ENCODE measurements at places on chromosomes 16 and 17. TPM values are rescaled to one million over a fixed set of nuclear protein-coding genes. Genes with fewer than 3 reads are reported as not detected.

DNA sequence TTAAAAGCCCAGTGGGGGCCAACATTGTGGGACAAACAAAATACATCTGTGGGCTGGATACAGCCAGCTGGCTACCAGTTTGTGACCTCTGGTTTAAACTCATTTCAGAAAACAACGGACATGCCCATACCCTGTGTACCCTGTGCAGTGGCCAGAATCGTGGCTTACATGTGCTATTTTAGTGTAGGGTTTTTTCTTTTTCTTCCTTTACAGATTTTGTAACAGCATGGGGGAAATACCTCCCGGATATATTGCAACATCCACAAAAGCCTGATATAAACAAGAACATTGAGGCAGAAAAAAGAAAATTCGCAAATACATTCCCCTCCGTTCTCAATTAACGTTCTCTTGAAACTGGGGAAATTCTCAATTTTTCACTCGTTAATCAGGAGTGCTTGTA, 7.3 kb downstream of the HS3ST4 start:
- no peak overlapping the region for H3K27ac ChIP-seq
- H3K36me3 ChIP-seq = no peaks in the 10 kb centered on the region
- no peaks in the 10 kb centered on the region for H3K4me1 ChIP-seq

The IL17C gene
- not detected for total RNA-seq

DNA sequence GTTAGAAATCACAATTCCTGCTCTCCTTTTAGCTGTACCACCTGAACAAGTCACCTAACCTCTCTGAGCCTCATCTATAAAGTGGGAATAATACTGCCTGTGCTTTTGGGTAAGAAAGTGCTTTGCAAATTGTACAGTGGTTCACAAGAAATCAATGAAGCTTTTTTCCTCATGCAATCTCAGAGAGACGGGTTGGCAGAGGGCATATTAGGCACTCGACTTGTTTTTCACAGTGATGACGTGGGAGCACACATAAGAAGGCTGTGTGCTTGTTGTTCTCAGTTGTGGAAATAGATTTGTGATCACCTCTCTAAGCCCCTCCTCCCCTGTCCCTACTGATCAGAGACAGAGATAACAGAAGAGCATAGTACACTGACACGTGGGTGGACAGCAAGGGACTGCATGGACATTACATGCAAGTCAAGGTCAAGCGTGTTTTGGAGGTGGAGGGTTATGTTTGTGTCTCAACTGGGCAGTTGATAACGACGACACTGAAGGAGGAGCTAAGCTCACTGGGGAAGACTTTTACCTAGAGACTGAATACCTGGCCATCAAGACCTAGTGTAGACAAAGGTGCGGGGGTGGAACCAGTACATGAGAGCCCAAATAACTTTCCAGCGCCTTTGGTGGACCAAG, 1.7 kb upstream of the GPT2 start:
- H3K4me3 ChIP-seq = no peak overlapping the region
- H3K27ac ChIP-seq = no peak overlapping the region
- no peak for DNase-seq
- H3K4me1 ChIP-seq = peaks cover 8% of the 10 kb centered on the region

DNA sequence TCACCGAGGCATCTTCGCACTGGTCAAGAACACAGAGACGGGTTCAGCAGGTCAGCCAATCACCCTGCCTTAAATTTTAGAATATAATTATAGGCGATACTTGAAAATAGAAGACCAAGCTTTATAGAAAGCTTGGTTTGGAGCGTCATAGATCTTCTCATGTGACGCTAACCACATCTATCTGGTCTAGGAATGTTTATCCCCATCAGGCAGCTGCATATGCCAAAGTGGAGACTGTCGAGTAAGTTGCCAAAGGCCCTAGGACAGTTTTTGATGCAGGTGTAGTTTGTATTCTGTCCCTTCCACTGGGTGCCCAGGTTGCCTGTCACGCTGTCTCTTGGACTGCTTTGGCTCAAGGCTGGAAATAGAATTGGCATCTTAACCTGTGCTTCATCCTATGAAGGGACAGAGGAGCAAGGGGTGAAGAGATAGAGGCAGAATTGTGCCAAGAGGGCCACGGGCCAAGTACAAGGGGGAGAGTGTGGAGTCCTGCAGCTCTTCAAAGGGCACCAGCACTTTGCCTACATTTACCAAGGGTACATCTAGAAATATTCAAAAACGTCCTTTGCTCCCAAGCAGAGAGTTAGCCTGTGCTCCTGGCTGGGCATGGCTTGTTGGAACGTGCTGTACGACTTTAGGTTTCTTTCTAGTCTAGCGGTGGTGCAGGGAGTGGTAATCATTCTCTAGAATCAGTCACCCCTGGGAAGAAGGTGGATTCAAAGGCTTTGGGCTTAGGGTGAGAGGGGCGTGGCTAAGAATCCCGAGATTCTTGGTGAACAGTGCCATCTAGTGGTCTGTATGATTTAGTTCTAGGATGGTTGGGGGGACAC, 5.3 kb upstream of the WIPI1 start:
- H3K27me3 ChIP-seq = no peaks in the 10 kb centered on the region
- H3K27ac ChIP-seq = no peak overlapping the region
- H3K4me1 ChIP-seq = peaks cover 32% of the 10 kb centered on the region
- H3K36me3 ChIP-seq = no peaks in the 10 kb centered on the region
- peak; percentile 92 for DNase-seq

The KCNH4 gene
- total RNA-seq = not detected

The CLN3 gene
- 19.9 TPM for total RNA-seq

DNA sequence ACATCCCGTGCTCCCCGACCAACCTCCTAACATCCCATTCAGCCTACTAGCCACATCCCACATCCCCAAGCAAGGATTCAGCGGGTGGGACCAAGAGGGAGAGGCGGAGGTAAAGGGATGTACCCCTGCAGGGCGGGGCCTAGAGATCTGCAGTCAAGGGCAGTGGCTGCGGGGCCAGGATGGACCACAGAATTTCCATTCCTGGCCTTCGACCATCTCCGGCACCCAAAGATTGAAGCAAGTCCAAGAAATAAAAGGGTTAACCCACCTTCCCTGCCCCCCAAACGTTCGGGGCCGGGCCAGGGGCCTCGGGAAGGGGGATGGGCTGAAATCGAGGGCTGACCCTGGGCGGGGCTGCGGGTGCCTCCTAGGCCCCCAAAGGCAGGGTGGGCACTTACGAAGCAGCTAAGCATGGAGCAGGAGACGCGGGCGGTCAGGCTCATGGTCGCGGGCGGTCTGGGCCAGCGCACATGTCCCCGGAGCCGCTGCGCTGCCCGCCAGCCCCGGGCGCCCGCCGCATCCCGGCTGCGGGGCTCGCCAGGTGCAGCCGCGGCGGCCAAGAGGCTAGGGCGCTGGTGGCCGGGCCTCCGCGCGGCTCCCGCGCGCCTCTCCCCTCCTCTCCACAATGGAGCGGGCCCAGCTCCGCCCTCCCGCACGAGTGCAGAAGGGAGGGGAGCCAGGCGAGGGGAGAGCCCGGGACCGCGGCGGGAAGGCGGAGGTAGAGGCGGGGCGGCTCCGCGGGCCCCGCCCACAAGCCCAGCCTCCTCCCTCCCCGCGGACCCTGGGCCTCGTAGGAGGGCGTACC, at the start of gene MTMR4:
Gene MTMR4, minus strand, starts transcription at position 674 of the 805 bp plus-strand sequence. Its CDS starts 231 bp downstream, at position 443.
- peak within 1 kb of the TSS; percentile 90 for H3K4me3 ChIP-seq
- H3K36me3 ChIP-seq = peaks cover 22% of the 10 kb centered on the region
- H3K4me1 ChIP-seq = peaks cover 35% of the 10 kb centered on the region
- DNase-seq = peak; percentile 54
- peak within 1 kb of the TSS; percentile 83 for H3K27ac ChIP-seq
- no peaks in the 10 kb centered on the region for H3K27me3 ChIP-seq

GRCh38 chr16:52634528-52634927, 87.6 kb upstream of the TOX3 start:
- H3K4me3 ChIP-seq = no peak overlapping the region
- H3K4me1 ChIP-seq = no peaks in the 10 kb centered on the region
- no peaks in the 10 kb centered on the region for H3K27me3 ChIP-seq
- no peak for DNase-seq
- no peak overlapping the region for H3K27ac ChIP-seq

DNA sequence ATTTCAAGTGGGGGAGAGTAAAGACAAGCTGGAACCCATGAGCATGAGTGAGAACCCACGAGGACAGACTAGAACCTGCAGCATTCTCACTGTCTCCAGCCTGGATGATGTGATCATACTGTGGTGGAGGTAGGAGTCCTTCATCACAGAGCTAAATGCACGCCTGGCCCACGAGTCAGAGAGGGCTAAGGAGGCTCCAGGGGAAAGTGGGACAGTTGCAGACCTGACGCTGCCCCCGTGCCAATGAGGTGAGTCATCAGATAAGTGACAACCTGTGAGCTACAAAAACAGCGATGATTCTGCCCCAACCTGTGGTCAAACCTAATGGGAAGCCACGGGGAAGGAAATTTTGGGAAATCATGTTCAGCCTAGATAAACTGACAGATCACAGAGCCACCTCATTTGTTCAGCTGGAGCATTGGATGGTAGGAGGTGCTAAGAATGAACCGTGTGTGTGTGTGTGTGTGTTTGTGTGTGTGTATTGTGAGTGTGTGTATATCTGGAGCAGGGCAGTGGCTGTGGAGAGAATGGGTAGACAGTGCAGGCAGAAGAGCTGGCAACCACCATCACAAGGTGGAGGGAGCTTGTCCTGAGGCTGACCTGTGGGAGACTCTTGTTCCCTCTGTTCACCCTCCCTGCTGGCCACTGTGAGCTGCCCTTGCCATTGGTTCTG, 131.8 kb downstream of the UTP18 start:
- no peak overlapping the region for H3K4me3 ChIP-seq
- H3K4me1 ChIP-seq = peaks cover 8% of the 10 kb centered on the region
- no peak overlapping the region for H3K27ac ChIP-seq
- H3K27me3 ChIP-seq = no peaks in the 10 kb centered on the region

- H3K4me3 ChIP-seq = no peak overlapping the region
- H3K36me3 ChIP-seq = no peaks in the 10 kb centered on the region
- H3K27ac ChIP-seq = no peak overlapping the region
- no peaks in the 10 kb centered on the region for H3K4me1 ChIP-seq
- no peak for DNase-seq
These were observed 25.0 kb downstream of the RAB11FIP4 start for GRCh38 chr17:31416503-31416923.

DNA sequence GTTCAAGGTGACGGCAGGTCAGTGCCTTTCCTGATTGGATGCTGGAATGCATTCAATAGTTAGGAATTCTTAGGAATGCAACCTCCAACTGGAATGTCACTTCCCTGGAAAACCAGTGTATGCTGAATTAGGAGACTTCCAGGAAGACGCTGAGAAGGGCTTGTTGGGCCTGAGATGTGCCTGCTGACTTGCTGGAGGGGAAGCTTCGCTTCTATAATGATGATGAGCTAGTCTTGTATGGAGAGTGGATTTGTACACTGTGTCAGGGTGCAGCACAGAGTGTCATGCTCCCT, 45.6 kb downstream of the SMPD3 start:
- DNase-seq = no peak
- no peaks in the 10 kb centered on the region for H3K27me3 ChIP-seq
- no peak overlapping the region for H3K4me3 ChIP-seq
- no peak overlapping the region for H3K27ac ChIP-seq
- no peaks in the 10 kb centered on the region for H3K4me1 ChIP-seq
- no peaks in the 10 kb centered on the region for H3K36me3 ChIP-seq

- no peak for DNase-seq
- peaks cover 25% of the 10 kb centered on the region for H3K4me1 ChIP-seq
- H3K27me3 ChIP-seq = no peaks in the 10 kb centered on the region
- peak overlapping the region; percentile 16 for H3K27ac ChIP-seq
- peaks cover 5% of the 10 kb centered on the region for H3K36me3 ChIP-seq
These were observed 15.7 kb downstream of the RHBDF2 start for GRCh38 chr17:76485569-76485968.
